AG09309 (cell line): ENCODE measurements at places on chromosomes 4 and X.

DNA sequence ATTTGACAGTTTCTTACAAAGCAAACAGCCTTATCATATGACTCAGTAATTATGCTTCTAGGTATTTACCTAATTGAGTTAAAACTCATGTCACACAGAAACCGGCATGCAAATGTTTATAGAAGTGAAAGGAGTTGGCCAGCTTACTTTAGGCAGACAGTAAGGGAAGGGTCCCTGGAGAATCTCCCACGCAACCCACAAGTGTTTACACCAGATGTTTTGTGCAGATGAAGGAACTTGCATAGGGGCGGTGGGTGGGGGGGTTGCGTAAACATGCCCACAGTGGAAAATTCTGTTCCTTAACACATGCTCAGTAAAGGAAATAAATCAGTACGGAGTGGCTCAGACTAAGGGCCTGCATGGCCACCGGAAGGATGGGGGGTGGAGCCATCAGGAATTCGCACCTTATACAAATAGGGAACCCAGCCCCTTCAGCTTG is 330.5 kb upstream of the AADAT start:
- DNase-seq = no peak

DNA sequence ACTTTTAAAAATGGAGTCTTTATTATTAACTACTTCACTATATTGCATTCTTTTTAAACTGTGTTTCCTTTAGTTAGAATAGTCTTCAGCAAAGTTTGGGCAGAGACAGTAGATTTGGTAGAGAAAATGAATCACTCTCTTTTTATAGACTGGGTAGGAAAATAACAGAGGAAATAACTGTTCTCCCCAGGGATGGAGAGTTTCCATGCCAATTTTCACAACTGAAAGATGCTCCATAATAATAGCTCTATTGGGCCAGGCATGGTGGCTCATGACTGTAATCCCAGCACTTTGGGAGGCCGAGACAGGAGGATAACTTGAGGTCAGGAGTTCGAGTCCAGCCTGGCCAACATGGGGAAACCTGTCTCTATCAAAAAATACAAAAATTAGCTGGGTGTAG is 13.1 kb downstream of the HSD17B13 start:
- peak; percentile 24 for DNase-seq

GRCh38 chr4:70687392-70687791 is 940 bp upstream of the UTP3 start:
- no peak for DNase-seq

DNA sequence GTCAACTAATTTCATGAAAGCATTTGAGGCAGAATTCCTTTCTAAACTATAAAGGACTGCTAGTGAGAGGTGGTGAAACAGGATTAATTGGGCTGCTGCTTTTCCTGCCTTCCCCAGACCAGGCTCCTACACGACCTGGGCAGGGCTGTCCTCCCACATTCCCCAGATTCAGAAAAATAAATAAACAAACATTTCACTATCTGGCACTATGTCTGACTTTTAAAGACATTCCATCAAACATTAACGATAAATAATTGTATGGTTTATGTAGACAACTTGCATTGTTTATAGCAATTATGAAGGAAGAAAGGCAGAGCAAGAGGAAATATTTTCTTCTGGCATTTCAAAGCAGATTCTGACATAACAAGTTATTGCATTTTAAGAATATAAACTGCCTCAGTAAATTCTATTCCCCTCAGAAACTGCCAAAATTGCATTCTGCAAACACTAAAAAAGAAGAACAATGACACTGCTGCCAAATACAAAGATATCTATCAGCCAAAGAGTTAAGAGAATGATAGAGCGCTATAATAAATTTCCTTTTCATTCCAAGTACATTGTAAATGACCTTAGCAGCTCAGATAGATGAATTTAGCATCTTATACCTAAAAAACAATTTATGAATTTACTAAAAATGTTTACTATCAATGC is 214.7 kb upstream of the INTU start:
- DNase-seq = no peak

GRCh38 chr4:132132433-132132832 is 1016.7 kb upstream of the PCDH10 start:
- DNase-seq = no peak

DNA sequence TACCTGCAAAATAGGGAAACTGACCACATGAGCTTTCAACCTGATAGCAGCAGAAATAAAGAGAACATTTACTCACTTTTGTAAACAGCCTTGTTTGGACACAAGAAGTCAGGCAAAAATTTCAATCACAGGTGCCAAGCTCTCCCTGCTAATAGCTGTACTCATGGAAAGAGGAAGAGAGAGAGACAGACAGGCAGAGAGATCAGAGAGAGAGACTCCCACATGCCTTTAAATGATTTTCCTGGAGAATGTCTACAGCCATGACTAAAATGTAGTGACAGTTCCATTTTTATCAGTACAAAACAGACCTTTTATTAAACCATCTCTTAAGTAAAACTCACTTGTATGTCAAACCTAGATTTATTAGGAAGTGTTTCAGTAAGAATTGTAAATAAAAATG is 752.9 kb downstream of the TRAM1L1 start:
- no peak for DNase-seq

DNA sequence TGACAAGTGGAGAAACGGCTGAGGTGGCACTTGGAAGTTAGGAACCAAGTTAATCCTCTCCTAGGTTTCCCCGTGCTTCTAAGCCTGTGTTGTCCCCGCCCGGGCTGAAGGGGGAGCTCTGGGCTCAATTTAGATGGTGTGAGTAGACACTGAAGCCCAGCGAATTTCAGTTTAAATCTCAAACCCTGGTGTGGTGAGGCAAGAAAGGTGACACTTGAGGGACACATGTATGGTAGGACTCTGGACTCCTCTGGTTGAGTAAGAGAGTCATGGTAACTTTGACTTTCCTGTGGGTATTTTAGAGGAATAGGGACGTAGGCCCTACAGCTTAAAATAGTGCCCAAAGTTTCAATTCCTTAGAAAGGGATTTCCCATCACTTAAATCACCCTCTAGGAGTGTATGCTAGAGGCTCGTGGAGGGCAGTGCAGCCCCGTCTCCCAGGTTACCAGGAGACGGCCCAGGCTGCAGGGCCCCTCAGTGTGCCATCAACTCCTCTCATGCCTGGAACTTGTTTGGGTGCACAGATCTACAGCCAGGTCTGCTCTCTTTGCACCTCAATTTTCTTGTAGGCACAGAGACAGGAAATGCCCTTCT is 24.0 kb downstream of the HAND2 start:
- DNase-seq = no peak

DNA sequence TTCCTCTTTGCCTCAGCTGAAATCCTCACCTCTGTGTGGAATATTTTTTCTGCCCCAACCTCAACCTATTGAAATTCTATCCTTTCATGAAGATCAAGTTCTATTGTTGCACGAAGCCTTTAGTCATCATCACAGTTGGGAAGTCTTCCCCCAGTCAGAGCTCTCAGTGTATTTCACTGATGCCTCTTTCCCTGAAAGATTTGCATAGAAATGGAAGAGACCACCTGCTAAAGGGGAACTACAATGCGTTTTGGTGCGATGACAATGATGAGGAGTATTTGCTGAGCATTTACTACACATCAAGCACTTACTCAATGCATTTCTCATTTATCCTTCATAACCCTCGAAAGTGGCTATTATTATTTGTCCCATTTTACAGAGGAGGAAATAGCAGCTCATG is 151.2 kb upstream of the KLF3 start:
- no peak for DNase-seq

DNA sequence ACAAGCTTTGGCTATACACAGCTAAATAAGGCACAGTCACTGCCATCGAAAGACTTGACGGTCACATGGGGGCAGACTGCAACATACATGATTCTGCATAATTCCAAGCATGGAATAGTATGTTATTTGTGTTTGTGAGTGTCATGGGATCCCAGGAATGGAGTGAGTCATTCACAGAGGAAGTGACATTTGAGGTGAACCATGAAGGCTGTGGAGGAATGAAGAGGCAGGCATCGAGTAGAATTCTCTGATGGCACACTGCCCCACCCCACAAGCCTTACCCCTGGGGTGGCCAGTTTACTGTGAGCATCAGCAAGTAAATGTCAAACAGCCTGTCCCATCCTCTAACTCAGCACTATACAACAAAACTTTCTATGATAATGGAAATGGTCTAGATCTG is 619.7 kb downstream of the MID1IP1 start:
- no peak for DNase-seq

- no peak for DNase-seq
Observed at GRCh38 chr4:7906171-7906701, 33.4 kb downstream of the AFAP1 start.

DNA sequence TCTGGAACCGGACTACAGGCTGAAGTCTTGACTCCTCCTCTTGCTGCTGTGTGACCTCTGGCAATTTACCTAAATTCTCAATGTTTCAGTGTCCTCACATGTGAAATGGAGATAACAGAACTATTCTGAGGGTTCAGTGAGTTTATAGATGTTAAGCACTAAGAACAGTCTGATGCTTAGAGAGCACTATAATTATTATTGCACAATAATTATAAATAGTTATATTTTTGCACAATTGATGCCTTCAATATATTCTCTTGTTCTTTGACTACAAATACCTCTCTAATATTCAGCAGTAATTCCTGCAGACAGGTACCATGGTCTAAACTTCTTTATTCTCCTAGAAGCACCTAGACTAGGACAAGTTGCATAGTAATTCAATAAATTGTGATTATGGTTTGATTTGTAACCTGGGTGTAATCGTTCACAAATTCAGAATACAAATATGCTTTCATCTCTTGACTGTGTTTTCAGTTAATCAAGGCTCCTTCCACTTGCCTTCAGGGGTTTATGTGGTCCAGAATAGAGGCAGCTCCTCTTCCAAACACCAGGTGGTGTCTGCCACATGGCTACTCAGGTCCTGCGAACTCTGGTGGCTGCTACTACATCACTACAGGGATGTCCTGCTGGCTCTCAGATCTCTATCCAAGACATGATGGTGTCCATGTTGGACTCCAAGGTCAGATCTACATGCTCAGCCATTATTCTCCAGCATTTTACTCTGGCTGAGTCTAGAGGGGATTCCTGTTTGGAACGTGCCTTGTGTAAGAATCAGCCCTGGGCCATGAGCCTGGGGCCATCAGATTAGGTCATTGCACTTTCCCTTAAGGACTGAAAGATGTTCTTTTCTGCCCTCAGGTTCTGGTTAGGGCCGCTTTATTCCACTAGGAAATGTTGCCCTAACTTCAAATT is 103.4 kb downstream of the QRFPR start:
- DNase-seq = no peak

- no peak for DNase-seq
Observed at GRCh38 chr4:19346636-19347035, 905.1 kb upstream of the SLIT2 start.

GRCh38 chr4:154497889-154498288 is 6.3 kb upstream of the DCHS2 start:
- no peak for DNase-seq

DNA sequence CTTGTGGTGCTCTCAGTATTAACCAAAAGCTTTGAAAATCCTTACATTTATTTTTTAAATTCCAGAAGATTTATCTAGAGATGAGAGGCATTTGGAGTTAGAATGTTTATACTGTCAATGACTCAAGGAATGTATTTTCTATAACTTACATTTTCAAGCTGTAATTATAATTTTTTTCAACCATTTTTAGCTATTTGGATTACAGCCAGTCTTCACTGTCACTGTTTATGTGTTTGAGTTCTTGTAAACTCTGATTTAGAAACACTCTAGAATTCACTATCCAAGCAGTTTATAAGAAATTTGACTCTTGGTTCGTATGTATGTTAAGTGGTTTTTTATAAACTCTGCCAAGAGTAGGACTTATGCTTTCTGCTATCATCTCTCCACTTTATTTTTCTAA is 36.7 kb upstream of the GUCY1A1 start:
- DNase-seq = no peak

DNA sequence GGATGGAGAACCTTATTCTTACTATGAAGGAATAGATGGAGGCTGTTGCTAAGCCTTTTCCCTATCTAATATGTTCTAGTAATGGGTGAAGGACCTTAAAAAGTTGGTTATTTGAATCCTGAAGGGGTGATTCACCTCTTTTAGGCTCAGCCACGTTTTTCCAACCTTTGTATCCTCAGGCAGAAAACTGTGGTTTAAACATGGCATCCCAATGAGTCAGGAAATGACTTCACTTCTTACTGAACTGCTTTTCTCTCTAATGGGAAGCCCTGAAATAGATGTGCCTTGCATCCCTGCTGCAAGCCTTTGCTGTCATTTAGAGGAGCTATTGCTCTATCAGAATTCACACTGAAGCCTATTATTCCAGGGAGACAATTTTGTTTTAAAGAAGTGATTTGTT is 191.0 kb upstream of the ARX start:
- DNase-seq = no peak

- no peak for DNase-seq
Observed at GRCh38 chr4:22667332-22667940, 25.3 kb upstream of the GBA3 start.

DNA sequence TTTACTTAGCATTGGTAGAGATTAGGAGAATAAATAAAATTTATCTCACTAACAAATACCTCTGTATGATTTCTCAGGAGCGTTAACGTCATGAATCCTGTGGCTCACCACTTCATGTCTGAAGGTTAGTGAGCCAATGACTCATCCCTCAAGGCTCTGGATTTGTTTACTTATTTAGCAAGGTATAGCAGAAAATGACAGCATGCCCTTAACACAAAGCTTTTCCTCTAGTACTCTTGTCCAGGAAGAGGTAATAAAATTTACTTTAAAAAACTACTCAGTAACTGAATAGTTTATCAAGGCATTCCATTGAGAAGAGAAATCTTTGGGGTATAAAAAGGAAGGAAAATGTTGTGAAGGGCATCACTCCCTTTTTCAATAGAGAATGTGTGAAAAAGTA is 823.8 kb downstream of the CCSER1 start:
- DNase-seq = no peak

DNA sequence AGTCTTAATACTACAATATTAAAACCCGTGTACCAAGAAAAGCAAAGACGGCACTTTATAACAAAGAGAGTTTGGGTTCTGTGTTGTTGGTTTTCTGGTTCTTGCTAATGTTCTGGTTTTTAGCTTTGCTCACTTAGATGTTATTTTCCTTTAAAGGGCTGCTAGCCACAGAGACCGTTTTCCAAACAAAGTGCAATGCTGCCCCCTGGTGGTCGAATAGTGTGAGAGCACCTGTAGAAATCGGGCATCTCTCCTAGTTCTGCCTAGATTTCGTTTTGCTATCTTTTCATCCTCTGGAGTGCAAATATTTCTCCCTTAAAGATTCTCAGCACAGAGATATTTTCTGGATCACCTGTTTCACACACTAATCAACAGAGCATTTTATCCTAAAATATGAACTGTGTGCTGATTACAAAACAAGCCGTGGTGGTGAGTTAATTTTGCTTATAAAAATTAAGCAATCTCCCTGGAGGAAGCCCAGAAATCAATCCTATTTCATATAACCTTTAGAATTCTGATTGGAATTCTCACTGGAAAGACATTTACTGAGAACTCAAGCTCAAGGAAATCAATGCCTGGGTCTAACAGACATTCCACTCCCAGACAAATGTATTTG is 334.5 kb upstream of the NOCT start:
- DNase-seq = no peak
